ENCODE measurements at places on chromosomes 4 and X.

- no peak for DNase-seq
Observed at GRCh38 chr4:121156822-121157769, 7.0 kb downstream of the TNIP3 start.

- DNase-seq = peak; percentile 5
Observed at GRCh38 chr4:138522366-138522765, 280.2 kb upstream of the SLC7A11 start.

- no peak for DNase-seq
Observed at GRCh38 chr4:173343832-173344397, 9.8 kb upstream of the HMGB2 start.

DNA sequence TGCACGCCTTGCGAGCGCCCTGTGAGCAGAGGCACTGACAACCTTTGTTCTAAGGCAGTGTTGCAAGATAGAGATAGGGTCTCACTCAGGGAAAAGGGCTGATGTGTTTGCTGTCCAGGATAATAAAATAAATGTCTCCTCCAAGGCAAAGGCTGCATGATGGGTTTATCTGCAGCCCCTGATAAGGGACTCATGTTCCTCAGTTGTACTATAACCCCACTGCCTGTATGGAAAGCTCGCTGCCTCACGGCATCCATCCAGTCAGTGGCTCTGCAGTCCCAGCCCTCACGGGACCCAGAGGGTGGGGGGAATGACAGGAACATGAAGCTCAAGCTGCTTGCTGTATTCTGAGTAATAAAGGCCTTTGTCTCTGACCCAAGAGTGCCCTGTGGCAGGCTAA lies 22.6 kb downstream of the BCLAF3 start:
- no peak for DNase-seq

- DNase-seq = no peak
Observed at GRCh38 chr4:187258651-187259401, 535.2 kb upstream of the FAT1 start.

GRCh38 chrX:119676949-119677653 lies 15.9 kb downstream of the SEPTIN6 start:
- no peak for DNase-seq

DNA sequence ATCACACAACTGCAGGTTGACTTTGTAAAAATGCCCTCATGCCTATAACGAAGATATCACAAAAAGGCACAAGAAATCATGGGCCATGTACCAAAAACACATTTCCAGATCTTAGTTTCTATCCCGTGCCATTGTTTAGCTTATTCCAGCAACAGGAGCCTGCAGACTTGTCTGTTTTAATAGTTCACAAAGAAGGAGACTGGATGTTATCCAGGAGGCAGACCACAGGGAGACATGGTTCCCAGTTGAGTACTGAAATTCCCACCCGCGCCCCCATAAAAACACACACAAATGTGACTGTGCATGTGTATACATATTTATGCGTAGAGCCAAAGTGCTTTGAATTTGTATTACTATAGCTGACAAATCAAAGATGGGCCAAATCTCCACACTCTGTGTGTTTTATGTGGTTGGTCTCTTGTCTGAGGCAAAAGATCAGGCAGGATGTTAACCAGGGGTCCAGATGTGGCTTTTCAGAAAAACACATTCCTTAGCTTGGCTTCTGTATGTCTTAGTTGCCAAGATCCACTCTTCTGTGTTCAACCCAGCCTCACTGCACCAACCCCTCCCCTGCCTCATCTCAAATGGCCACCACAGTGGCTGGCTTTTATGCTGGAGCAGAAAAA lies 469.2 kb upstream of the DIPK2B start:
- no peak for DNase-seq

DNA sequence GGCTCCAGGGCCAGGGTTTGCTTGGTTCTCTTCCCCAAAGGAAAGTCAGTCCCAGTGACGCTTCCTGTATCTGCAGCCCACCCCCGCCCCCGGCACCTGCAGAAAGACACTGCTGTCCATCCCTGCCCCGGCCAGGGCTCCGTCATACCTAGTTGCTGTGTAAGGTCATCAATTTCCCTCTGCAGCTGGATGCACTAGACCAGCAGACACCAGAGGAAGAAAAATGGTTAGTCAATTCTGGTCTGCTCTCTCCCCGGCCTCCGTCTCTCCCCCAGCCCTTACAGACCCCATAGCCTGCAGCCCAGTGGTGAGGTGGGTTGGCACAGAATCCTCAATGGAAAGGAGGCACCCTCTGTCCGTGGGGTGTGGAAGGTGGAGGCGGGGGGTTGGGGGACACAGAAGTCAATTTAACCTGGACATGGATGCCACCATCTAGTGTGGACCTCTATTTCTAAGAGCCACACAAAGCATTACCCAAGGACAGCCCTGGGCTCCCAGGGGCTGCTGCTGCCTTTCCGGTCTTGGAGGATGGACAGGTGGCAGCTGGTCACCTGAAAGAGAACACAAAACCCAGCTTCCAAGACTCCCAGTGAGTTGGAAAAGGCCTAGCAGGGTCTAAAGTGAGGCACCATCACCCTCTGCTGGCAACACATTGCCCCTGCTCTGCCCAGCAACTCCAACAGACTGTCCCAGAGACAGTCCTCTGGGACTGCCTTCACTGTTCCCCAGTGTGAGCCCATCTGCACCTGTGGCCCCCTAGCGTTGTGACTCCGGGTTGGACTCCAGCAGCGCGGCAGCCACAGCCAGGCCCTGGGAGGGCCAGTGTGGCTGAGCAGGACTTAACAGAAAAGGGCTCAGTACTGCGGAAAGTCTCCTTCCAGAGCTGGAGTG lies 40.2 kb upstream of the NHSL2 start:
- DNase-seq = no peak

DNA sequence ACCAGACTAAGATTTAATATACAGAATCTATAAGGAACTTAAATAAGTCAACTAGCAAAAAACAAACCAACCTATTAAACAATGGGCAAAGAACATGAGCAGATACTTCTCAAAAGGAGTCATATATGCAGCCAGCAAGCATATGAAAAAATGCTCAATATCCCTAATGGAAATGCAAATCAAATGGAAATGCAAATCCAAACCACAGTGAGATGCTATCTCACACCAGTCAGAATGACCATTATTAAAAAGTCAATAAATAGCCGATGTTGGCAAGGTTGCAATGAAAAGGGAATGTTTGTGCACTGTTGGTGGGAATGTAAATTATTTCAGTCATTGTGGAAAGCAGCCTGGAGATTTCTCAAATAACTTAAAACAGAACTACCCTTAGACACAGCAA lies 97.0 kb upstream of the SLC6A14 start:
- DNase-seq = no peak

DNA sequence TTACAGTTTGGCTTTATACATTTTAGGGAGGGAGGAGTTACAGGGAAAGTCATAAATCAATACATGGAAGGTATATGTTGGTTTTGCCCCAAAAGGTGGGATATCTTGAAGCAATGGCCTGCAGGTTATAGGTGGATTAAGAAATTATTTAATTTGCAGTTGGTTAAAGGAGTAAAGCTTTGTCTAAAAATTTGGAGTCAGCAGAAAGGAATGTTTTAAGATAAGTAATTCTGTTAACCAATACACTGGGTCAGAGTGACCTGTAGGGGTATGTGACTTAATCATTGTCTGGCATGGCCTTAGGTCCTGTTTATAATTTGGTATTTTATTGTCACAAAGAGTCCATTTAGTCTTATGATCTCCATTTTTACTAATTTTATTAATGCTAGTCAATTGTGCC lies 115.0 kb downstream of the AGTR2 start:
- no peak for DNase-seq

DNA sequence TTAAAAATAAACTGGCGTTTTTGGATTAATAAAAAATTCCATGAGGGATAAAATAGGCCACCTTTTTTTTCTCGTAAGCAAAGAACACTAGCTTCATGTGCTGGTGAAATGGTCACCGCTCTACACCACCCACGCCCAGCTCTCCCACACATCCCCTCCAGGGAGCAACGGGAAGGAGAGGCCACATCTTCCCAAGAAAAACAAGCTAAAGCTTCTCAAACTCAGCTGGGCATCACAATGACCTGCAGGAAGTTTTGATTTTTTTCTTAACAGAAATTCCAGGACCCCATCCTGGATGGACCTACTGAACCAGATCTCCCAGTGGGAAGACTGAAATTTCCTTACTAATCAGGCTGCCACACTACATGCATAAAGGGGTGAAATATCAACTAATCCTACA lies 9.8 kb downstream of the TSPAN5 start:
- no peak for DNase-seq

All from Panc1 (cell line).